ENCODE measurements at places on chromosomes 12 and 14.

- DNase-seq = no peak
Measured at GRCh38 chr12:131867891-131868675, 26.3 kb upstream of the ULK1 start.

- no peak for DNase-seq
Measured at GRCh38 chr14:67425608-67426007, 13.6 kb upstream of the PLEK2 start.

DNA sequence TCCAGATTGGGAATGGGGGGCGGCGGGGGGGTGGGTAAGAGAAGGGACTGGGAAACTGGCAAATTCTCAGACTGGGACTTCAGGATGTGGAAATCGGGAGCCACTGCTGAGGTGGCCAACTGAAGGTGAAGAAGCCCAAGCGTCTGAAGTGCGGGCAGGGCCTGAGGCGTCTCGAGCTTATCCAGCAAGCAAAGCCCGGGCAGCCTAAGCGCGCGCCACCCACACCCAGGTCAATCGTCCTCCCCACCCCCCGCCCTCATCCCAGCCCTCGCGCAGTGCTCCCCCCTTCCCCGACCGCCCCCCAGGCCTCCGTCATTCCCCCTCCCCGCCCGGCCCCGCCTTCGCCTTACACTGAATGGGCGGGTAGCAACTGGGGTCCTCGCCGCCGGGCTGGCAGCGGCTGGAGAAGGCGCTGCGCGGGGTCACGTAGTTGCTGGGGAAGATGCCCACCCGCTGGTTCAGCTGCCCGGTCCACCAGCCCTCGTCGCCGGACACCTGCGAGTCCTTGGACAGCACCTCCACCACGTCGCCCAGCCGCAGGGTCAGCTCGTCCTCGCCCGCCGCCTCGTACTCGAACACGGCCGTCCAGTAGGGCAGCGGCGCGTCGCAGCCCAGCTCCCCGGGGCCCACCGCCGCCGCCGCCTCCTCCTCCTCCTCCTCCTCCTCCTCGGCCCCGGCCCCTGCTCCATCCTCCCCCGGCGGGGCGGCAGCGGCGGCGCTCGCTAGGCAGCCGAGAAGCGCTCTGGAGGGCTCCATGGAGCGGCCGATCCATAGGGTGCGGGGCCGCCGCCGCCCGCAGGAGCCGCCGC, 693 bp downstream of the MAP3K9 start:
- no peak for DNase-seq

GRCh38 chr14:92244805-92245204, 78.2 kb upstream of the SLC24A4 start:
- DNase-seq = no peak

Measured in NCI-H2081 treated with DMSO at 0.1 percent for 48 hours (cell line).